ENCODE measurements at places on chromosomes 6 and 20.

DNA sequence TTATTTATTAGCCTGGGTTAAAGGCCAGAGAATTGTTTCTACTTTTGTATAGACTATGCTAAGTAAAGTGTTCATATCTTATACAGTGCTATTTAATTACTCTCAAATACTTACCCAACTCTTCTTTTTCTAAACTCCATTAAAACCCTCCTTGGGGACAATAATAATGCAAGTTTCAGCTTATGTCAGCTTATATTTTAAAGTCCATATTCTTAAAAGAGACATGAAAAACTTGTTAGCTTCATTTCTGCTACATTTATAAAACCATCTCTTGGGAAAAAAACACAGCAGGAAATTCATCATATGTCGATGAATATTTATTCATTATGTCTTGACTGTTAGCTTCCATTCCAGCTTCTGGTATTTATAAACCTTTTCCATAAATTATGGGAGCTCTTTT is 71.9 kb upstream of the SDHAF4 start:
- DNase-seq = no peak

- DNase-seq = no peak
Observed at GRCh38 chr6:135913785-135914184, 62.3 kb downstream of the PDE7B start.

GRCh38 chr6:10747251-10747972 is at the start of gene TMEM14B:
Gene TMEM14B, plus strand, starts transcription at chr6:10747805. Its CDS starts 1,441 bp downstream, at chr6:10749246.
- peak; percentile 97 for DNase-seq

GRCh38 chr6:130981409-130981808 is 81.6 kb downstream of the EPB41L2 start:
- DNase-seq = no peak

GRCh38 chr20:40109136-40109535 is 579.9 kb downstream of the MAFB start:
- no peak for DNase-seq

DNA sequence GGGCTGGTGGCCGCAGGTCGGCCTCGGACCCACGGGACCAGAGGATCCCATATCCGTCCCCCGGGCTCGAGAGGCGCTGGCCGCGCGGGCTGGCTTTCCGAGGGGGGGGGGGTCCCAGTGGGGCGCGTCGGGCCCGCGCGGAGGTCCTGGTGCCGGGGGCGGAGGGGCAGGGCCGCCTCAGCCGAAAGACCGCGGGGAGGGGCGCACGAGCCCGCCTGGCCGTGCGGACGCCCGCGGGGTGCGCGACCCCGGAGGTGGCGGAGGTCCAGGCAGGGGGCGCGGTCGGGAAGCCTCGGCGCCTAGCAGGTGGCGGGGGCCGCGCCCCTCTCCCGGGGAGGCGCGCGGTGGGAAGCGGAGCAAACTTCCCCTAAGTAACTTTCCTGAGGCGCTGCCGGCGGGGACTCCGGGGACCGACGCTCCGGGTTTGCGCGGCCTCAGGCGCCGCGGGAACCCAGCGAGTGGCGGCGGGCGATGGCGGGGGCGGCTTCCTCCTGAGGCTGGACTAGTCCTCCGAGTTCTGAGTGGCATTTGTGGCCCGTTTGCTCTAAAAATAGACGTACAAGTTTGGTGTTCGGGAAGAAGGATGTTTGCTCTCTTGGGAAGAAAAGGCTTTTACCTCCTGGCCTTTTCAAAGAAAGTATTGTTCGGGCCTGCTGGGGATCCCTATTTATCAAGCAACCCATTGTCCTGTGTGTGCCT is 26.5 kb upstream of the BTBD3 start:
- DNase-seq = peak; percentile 43

DNA sequence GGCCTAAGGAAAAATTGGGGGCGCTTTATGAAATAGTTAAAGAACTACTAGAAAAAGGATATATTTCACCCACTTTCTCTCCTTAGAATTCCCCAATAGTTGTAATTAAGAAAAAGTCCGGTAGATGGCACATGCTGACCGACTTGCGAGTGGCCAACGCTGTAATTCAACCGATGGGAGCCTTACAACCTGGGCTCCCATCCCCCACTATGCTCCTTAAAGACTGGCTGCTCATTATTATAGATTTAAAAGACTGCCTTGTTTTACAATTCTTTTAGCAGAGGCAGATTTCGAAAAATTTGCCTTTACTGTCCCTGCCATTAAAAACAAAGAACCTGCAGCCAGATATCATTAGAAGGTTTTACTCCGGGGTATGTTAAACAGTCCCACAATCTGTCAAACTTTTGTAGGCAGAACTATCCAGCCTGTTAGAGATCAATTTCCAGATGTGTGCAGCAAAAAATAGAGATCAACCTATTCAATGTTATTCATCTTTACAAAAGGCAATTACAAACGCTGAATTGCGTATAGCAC is 58.5 kb upstream of the PRSS16 start:
- DNase-seq = peak; percentile 85
